Activated T-cell treated with anti-CD3 and anti-CD28 coated beads, Interleukin-2, amount 50 U/mL, for 4 hours (primary cell): ENCODE measurements at places on chromosomes 2 and 18. TPM values are rescaled to one million over a fixed set of nuclear protein-coding genes. Genes with fewer than 3 reads are reported as not detected.

The ERMN gene
- total RNA-seq = 1.3 TPM

The ZFAND2B gene
- 31.7 TPM for total RNA-seq

The TYW5 gene
- 9.7 TPM for total RNA-seq

DNA sequence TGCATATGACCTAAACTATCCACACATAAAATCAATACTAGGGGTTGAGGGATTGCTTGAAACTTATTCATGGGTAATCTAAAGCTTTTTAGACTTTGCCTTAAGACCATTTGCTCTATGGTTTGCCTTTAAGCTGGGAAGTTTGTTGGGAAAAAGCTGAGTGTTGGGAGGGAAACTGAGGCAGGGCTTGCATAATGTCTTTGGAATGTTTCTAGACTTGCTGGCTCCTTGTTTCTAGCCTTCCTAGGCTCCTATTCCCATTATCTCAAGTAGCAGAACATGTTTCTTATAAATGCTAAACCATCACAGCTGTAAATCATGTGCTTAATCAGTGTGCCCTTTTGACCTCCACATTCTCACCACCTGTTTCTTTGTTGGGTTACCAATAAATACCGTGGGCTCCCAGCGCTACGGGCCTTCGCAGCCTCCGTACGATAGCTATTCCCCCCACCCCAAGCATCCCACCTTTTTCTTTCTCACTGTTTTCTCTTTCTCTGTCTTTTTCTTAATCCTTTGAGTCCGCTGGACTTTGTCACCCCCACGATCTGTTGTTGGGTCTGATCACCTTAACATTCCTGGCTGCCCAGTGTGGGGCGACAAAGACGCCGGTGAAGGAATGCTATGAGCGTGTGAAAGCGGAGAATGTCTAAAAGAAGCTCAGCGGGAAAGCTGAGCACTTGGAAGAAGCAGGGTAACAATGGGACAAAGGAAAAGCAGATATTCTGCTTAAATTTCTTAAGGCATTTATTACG lies 49.4 kb upstream of the CWC22 start:
- DNase-seq = no peak

DNA sequence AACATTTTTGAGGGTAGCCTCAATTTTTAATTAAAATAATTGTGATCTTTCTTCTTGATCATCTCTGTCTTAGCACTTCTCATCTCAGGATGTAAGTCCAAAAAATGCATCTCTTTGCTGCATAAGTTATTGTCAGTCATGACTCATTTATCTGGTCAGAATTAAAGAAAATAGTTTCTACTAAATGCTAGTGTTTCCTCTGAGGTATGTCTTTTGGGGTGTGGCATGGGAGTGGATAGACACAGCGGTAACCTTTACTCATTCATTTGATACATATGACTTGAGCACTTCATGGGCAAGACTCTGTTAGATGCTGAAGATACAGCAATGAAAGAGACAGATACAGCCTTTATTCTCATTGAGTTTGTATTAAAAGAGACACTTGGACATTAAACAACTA lies 284.7 kb downstream of the IRS1 start:
- DNase-seq = no peak

The TBR1 gene
- not detected for total RNA-seq
